Effector CD4-positive, alpha-beta T cell (primary cell): ENCODE measurements at places on chromosomes 11 and 22.

GRCh38 chr11:125376856-125377255 lies 119.2 kb downstream of the FEZ1 start:
- DNase-seq, result no peak

- DNase-seq, result no peak
Measured at GRCh38 chr11:113106507-113106906, 145.3 kb downstream of the NCAM1 start.

GRCh38 chr11:12050470-12051286 lies 42.3 kb upstream of the DKK3 start:
- DNase-seq, result no peak

- DNase-seq, result no peak
Measured at GRCh38 chr11:7020183-7020917, at the start of the genes NLRP14 and ZNF214. Gene NLRP14, plus strand, starts transcription at chr11:7020479. Its CDS starts 18,108 bp downstream, at chr11:7038587. Gene ZNF214, minus strand, starts transcription at chr11:7020346. Its CDS starts 17,511 bp downstream, at chr11:7002835.

DNA sequence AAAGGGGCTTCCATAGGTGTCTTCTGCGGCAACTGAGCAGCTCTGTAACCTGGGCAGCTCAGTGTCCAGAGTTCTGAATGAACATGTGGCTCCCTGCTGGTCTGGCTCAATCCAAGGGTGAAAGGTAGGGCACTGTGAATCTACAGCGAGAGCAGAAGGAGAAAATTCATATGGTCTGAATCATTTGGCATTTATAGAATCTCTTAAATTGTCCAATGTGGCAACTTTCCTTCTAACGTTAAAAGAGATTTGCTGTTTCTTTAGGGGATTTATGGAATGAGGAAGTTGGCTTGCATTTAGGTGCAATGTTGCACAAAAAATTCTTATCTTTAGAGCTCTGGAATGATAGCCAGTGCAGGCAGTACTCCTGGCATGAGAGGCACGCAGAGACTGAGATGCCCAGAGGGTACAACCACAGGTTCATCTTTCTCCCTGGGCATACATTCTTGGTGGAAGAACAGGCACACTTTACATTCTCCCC lies 17.0 kb downstream of the ATXN10 start:
- DNase-seq, result no peak

- no peak for DNase-seq
Measured at GRCh38 chr11:126638648-126639047, 283.2 kb downstream of the ST3GAL4 start.

DNA sequence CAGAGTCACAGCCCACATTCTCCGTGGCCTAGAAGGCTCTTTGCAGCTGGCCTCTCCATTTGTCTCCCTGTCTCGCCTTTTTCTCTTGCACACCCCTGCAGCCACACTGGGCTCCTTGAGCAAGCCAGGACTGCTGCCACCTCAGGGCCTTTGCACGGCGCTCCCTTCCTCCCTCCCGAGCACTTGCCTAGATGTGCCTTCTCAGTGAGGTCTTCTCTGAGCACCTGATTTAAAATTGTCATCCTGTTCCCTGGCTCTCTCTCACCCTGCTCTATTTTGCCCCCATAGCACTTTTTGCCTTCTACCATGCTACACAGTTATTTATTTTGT lies 102.9 kb upstream of the THY1 start:
- DNase-seq, result no peak

DNA sequence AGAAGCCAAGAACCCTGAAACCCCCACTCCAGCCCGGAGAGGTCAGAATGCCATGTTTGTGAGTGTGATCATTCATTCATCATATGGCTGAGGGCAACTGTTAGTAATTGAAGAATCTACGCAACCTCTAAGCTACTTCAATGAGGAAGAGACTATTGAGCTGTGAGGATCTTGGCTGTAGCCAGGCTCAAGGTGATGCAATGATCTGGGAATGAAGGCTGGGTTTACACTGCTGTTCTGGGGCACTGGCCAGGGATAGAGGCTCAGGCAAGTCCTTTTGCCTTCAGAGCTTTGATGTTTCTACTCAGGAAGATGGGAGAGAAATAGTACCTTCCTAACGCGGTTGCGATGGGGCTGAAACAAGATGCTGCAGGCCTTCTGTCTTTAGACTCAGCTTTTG lies 12.9 kb downstream of the CRYBB2 start:
- no peak for DNase-seq

GRCh38 chr11:75797792-75798191 lies 17.2 kb upstream of the UVRAG start:
- DNase-seq, result no peak

DNA sequence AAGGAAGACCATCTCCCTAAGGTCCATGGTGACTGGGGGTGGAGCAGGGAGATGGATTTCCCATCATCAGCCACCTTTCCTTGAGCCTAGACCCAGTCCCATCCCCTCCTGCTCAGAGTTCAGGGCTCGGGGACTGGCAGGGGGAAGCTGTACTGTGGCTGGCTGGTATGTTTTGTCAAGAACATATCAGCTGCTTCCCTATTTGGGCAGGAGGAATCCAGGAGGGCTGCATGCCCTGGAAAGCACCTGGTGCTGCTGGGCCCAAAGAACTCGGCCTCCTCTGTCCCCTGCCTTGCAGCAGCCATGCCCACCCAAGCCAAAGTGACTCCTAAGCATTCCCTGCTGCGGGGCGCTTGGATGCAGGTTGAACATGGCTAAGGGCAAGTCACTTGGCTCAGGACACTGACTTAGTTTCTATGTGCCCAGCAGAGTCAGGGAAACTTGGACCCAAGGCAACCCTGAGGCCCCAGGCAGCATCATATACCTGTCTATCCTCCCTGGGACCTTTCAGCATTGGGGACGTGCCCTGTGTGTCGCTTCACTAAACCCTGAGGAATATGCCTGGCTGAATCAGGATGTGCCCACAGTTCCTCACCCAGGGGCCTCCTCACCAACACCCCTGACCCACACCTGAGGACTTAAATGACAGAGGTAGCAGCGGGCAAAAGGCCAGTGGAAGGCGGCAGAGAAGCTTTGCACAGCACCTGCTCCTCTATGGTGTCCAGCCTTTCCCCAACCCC lies 43.1 kb downstream of the BUD13 start:
- no peak for DNase-seq

DNA sequence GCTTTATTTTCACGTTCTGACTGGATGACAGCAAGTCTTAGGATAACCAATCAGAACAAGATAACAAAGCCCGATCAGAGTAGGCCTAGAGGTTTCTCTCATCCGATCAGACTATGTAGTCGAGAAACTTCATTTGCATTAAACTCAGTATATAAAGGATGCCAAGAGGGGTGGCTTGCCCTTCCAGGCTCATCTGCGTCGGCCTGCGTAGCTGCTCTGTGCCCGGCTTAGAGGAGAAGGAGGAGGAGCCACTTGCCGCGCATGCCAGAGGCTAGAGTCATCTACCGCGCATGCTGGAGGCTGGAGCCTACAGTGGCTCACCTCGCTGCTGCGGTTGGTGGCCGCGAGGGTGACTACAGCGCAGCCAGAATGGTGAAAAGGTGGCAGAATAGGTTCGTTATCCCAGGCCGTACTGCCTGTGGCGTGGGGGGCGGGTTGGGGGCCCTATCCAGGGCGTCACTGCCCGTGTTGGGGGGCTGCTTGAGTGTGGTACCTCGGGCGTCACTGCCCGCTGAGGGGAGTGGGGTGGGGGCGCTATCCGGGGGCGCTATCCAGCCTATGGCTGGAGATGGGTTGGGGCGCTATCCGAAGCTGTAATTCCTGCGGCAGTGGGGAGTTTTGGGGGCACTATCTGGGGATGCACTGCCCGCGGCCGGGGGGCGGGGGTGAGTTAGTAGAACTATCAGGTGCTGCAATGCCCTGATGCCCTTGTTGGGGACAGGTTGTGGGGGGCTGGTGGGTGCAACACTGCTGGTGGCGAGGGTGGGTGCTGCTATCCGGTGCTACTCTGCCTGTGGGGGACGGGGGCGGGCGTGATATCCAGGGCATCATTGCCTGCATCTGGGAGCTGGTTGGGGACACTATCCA lies at the start of gene RFPL2:
RFPL2 (minus strand) TSS at position 218 of the 867 bp plus-strand sequence. CDS start 2,622 bp downstream, outside the sequence.
- no peak for DNase-seq

- DNase-seq, result no peak
Measured at GRCh38 chr22:45101515-45102227, 62.1 kb upstream of the NUP50 start.

- no peak for DNase-seq
Measured at GRCh38 chr22:24086310-24086709, 75.2 kb downstream of the CABIN1 start.

DNA sequence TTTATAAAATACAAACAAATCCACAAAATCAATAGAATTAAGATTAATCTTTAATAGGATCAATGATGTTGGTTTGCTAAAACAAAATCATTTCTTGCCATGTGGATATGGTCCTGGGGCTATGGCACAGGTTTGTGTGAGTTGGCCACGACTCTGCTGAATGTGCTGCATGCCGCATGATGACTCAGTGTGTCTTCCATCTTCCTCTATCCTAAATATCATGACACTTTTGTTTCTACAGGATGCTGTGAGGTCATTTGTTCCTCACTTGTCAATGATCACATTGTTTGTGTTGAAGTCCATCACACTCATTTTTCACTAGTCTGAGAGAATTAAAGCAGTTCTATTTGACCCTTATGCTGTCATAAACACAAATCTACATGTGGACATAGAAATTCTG lies 167.2 kb upstream of the ZBED5 start:
- no peak for DNase-seq

DNA sequence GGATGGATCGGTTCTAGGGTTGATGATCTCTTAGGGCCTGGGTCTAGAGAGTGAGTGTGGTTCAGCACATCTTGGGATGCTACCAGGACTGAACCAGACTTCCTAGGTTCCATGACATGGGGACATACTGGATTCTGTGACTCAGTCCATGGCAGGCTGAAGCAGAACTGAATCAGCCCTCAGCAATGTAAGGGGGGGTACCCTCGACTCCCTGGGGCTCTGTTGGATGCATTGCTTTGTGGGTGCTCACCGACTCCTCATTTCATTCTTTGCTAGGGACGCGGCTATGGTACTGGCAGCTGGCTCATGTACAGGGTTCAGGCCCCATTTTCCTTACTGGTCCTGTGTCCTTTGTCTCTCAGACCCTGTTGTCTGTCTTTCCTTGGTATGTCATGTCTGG lies 733 bp upstream of the GRAMD1B start:
- DNase-seq, result no peak

- no peak for DNase-seq
Measured at GRCh38 chr11:45097721-45098493, 48.5 kb upstream of the PRDM11 start.

GRCh38 chr11:58579192-58580129 lies 598 bp downstream of the ZFP91 start:
- DNase-seq, result peak; percentile 95
